SK-N-SH (cell line): ENCODE measurements at places on chromosomes 2 and 18.

GRCh38 chr2:199282309-199282708, 175.4 kb downstream of the SATB2 start:
- DNase-seq = no peak

DNA sequence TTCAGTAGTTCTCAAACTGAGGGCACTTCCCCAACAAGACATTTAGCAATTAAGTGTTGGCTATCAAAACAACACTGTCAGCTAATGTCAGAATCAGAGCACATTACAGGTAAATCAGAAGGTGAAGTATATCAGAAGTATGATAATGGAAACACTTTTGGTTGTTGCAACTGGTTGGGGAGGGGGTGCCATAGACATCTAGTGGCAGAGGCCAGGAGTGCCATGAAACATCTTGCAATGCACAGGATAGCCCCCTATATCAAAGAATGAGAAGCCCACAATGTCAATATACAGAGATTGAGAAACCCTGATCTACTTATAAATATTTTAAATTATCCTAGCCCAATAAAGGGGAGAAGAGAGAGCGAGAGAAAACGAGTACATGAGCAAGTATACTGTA, 4.9 kb upstream of the XPO1 start:
- peak; percentile 24 for DNase-seq

DNA sequence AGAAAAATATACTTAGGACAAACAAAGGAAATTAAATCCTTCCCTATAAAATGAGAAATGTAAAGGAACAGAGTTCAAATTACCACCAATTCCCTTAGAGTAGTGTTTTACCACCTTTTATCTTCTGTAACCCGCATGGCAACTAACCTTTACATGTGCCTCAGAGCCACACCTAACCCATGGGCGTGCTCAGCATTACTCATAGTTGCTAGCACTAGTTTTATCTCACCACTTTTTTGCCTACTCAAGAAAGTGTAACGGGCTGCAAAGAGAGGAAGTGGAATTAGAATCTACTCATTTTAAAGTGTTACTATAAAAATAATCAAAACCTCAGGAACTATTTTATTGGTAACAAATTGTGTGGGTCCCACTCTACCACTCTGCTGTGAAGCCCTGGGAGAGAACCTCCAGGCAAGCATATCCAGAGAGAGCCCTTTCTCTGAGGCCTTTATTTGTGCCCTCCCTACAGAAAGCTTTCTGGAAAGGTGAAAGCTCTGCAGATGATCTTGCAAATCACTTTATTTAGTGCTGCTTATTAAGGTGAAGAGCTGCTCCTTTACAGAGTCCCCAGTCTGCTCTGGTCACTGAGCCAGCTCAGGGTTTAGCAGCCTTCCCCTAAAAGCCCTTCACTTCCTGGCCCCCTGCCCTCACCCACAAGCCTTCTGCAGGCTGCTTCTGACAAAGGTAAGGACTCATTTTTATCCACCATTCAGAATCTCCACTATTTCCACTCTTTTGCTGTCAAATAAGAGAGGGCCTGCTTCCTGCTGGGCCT, 98.8 kb downstream of the TRABD2A start:
- DNase-seq = no peak

- DNase-seq = no peak
Measured at GRCh38 chr2:73998933-73999332, 14.2 kb downstream of the TET3 start.

DNA sequence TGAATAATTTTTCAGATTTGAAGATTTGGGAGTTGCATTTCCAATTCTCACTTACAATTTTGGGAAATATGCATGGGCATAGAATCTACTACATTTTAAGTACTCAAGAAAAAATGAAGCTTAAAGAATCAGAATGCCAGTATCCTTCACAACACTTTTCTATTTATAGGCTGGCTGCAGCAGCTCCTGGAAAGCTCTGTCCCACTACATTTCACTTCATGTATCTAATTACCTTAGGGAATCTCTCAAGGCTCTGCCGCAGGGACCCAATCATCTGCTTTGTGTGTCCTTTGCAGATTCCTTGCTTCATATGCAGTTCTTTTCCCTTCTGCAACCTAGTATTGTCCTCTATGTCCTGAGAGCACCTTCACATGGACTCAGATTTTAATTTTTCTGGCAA, 102.9 kb downstream of the NUP35 start:
- DNase-seq = no peak

DNA sequence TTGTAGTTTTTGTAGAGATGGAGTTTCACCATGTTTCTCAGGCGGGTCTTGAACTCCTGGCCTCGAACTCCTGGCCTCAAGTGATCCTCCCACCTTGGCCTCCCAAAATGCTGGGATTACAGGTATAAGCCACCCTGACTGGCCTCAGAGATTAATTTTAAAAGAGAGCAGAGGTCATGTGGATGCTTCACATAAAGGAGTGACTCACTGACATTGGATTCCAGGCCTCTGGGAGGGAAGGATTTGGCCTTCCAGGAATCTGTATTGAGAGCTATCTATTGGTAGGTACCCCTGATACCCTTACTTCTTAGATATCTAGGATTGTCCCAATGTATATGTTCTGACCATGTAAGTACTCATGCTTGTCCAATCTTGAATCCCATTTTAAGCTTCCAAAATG, 138.4 kb downstream of the FAM161A start:
- DNase-seq = no peak
